ENCODE measurements at places on chromosomes 7 and 10.

GRCh38 chr10:93337309-93337721 lies 144.8 kb downstream of the MYOF start:
- no peak for DNase-seq
- H3K4me3 ChIP-seq: no peak overlapping the region
- no peaks in the 10 kb centered on the region for H3K27me3 ChIP-seq
- no peaks in the 10 kb centered on the region for H3K36me3 ChIP-seq

DNA sequence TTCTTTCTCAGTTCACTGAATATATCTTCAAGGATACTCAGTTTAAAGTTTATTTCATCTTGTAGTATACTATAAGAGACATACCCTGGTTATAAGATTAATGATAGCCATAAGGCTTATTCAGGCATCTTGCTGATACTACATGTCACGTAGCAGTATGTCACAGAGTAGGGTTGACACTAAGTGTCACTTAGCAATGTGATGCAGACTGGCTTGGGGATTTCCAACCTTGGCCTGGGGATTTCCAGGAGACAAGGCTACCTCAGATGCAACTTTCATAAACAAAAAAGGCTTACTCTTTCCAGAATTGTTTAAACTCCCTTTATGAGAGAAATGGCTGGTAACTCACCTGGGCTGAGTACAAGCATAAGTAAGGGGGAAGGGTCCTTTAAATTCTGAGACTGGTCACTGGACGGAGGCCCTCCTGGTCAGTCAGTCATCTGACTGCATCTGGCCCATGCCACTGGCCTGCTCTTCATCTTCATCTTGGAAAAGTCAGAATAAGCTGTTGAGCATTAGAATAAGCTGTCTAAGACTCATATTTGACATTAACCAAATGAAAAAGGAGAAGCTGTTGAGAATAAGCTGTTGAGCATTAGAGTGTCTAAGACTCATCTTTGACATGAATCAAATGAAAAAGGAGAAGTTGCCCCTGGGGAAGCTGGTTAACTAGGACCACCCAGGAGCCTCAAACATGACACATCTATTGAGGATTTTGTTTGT lies 9.5 kb downstream of the SLC13A1 start:
- H3K36me3 ChIP-seq: no peaks in the 10 kb centered on the region
- no peak overlapping the region for H3K4me3 ChIP-seq
- no peak for DNase-seq
- H3K4me1 ChIP-seq: peaks cover 7% of the 10 kb centered on the region

DNA sequence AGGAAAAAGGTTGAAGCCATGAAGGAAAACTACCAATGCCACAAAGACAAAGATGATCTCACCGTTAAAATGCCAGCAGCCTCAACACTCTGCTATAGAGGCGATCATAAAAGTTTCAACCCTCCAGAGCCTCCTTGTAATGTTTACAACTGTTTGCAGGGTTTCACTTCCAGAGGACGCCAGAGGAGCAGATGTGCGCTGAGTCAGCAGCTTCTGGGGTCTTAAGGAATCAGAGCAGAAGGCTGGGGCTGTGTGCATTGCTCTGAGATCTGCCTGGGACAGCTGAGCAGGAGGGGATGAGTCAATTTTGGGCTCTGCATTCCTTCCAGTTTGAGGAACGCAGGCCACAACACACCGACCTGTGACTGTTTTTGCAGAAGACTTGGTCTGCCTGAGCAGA lies 98.3 kb downstream of the TMEM130 start:
- no peak overlapping the region for H3K4me3 ChIP-seq
- H3K36me3 ChIP-seq: no peaks in the 10 kb centered on the region
- no peak for DNase-seq
- H3K4me1 ChIP-seq: no peaks in the 10 kb centered on the region

DNA sequence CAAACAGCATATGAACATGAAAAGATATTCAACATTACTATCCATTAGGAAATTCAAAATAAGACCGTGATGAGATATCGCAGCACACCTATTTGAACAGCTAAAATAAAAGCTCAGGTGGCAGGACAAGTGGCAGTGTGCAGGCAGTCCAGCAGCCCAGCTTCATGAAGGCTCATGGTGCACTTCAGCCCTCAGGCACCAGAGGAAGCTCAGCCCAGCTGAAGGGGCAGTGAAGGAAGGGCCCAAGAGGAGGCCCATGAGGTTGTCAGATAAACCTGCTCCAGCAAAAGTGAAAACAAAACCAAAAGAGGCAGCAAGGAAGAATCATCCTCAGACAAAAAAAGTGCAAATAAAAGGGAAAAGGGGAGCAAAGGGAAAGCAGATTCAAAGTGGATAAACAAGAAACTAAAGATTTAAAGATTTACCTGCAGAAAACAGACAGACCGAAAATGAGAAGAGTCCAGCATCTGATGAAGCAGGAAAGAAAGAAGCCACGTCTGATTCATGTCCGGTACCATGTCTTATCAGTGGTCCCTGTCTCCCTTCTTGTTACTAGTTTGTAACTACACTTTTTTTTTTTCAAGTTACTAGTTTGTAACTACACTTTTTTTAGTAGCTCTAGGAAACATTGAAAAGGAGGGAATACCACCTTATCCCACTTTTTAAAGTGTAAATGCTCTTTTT lies 15.0 kb upstream of the FAM24B start:
- H3K4me1 ChIP-seq: no peaks in the 10 kb centered on the region
- H3K27me3 ChIP-seq: no peaks in the 10 kb centered on the region
- H3K4me3 ChIP-seq: no peak overlapping the region
- H3K36me3 ChIP-seq: no peaks in the 10 kb centered on the region

DNA sequence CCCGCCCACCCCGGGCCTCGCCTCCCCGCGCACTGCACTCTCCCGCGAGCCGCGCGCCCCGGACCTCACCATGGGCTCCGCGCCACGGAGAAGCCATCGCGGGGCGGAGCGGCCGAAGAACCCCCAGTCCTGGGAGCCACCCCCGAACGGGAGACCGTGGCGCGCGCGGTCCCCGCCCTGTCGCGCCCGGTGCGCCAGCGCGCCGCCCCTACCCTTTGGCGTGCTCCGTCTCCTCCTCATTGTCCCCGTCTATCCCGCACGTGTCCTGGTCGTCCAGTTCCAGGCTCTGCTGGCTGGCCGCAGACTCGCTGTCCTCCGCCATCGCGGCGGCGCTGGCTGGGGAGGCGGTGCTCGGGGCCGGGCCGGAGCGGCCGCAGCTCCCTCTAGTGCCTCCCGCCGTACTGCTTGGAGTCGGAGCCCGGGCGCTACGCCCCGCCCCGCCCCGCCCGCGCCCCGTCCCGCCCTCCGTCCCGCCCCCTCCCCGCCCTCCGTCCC lies at the start of gene NMT2:
TSS of gene NMT2 (minus strand) at position 403 of the 495 bp plus-strand sequence. CDS start at position 322, 81 bp downstream.
- peaks cover 15% of the 10 kb centered on the region for H3K4me1 ChIP-seq
- H3K4me3 ChIP-seq: peak within 1 kb of the TSS; percentile 84
- peak; percentile 92 for DNase-seq
- no peaks in the 10 kb centered on the region for H3K27me3 ChIP-seq

- H3K27me3 ChIP-seq: no peaks in the 10 kb centered on the region
- peak overlapping the region; percentile 13 for H3K4me3 ChIP-seq
- no peaks in the 10 kb centered on the region for H3K36me3 ChIP-seq
- H3K27ac ChIP-seq: no peak overlapping the region
- no peak for DNase-seq
These were observed 693 bp downstream of the ADIRF start for GRCh38 chr10:86968994-86969355.

- H3K27me3 ChIP-seq: no peaks in the 10 kb centered on the region
- DNase-seq: no peak
- H3K36me3 ChIP-seq: no peaks in the 10 kb centered on the region
- H3K4me3 ChIP-seq: no peak overlapping the region
These were observed 51.9 kb upstream of the COMTD1 start for GRCh38 chr10:75287697-75288096.

DNA sequence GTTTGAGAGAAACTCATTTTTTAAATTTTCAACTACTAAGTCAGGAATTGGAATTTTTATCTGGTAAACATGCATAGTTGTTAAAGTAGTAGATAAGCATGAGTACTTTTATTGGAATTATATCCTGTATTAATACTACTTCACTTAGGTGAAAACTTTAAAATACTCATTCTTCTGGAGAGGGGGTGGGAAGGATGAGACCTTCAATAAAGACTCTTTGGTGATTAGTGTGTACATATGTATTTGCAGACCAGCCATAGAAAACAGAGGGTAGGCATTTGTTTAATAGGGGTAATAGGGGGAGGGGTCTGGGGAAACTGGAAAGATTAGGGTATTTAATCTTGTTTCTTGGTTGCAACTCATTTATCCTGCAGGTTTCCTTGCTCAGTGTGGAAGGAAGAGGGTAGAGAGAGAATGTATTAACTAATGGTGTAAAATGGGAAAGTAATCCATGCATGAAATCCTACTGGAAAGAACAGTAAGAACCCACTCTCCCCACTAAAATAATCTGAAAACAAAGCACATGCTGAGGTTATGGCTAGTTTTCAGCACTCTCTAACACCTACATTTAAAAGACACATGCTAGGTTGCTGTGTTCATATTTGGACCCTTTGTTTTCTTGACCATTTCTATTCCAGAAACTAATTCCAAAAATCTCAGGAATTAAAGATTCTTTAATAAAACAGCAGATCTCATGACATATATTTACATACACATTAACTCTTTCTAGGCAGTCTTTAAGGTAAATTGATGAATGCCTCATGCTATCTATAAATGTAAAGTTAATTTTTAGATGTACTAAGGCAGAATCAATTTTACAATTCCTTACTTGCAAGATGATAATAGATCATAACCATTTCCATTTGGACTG lies 6.2 kb upstream of the IGF2BP3 start:
- peaks cover 5% of the 10 kb centered on the region for H3K4me1 ChIP-seq
- H3K27ac ChIP-seq: no peak overlapping the region
- no peak for DNase-seq
- no peak overlapping the region for H3K4me3 ChIP-seq

DNA sequence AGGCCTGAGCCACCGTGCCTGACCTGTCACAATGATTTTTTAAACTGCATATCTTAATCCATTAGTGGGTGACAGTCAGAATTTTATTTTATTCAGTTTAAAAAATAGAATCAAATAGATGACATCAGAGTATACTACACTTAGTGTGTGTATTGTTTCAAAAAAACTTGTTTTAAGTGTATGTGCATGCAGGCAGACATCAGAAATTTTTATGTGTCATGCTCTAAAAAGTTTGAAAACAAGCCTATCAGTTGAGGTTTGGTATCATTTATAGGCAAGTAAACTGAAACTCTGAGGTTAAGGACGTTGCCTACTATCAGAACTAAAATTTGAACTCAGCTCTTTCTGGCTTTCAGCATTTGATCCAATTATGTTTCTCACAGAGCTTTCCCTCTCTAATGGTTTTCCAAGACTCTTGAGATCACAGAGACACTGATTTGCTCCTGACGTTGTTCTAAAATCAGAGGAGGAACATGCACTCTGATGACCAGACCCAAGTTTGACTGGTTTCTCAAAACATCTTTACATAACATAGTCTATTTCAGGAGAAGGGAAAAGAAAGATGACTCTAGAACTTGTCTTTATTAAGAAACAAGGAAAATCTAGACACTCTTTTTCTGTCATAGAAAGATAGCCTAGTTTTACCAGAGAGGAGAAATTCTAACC lies 188.6 kb downstream of the AUTS2 start:
- no peak overlapping the region for H3K27ac ChIP-seq
- no peak for DNase-seq
- no peaks in the 10 kb centered on the region for H3K27me3 ChIP-seq
- no peak overlapping the region for H3K4me3 ChIP-seq
- H3K36me3 ChIP-seq: no peaks in the 10 kb centered on the region

DNA sequence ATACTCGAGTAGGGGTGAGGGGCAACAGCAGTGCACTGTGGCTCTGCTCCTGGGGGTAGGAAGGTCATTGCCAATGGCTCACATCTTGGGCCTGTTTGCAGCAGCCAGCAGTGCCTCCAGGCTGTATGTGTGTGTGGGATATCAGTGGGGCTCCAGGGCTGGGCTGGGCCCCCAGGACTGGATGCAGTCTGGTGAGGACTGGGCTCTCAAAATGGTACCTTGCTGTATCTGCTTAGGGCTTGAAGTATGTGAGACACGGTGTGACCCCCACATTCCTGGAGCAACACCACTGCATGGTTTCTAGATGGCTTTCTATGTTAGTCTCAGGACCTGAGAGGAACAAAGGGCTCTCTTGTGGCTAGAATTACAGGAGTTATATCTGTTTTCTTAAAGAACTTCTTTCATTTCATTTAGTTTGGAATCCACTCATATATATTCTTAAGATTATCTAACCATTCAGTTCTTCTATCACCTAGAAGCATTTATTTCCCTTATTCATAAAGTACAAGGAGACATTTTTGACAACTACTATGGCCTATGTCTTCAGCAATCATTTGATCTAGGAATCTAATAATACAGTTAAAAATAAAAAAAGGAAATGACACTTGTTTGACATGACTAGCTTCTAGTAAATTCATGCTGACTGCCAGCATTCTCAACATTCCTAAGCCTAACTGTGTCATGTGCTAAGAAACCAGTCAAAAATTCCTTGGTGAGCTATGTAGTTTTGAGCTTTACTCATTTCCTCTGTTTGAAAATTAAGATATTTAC lies 443.2 kb upstream of the SEMA3A start:
- H3K36me3 ChIP-seq: no peaks in the 10 kb centered on the region
- no peaks in the 10 kb centered on the region for H3K27me3 ChIP-seq
- H3K4me1 ChIP-seq: no peaks in the 10 kb centered on the region

- H3K36me3 ChIP-seq: no peaks in the 10 kb centered on the region
- DNase-seq: peak; percentile 39
- no peak overlapping the region for H3K4me3 ChIP-seq
These were observed 61.4 kb upstream of the PPP1R3C start for GRCh38 chr10:91694170-91694794.

Measured in pancreas (tissue), 10 donors.